Hypothalamus (tissue), 51 donors: ENCODE measurements at places on chromosomes 13 and 19.
A peak's percentile ranks its signal among the peaks of the same experiment; 100 is the strongest.

DNA sequence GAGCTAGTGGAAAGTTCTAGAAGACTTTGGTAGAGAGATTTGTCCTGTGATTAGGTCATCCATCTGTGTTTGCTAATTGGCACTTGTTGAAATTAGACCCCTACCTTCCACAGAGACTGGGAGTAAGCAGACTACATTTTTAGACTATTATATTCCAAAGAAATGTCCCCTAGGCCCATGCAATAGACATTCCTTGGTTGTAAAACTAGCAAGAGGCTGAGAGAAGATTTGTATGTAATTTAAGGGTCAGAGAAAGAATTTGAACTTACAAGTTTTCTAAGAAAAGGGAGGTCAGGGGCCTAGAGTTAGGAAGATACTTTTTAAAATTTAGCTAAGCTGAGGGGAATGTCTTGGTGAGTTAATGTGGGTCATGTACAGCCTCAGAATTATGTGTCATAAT, 470.7 kb upstream of the SLITRK1 start:
- DNase-seq, result no peak

- DNase-seq, result no peak
Observed at GRCh38 chr13:109781384-109782065, 4.9 kb downstream of the IRS2 start.

DNA sequence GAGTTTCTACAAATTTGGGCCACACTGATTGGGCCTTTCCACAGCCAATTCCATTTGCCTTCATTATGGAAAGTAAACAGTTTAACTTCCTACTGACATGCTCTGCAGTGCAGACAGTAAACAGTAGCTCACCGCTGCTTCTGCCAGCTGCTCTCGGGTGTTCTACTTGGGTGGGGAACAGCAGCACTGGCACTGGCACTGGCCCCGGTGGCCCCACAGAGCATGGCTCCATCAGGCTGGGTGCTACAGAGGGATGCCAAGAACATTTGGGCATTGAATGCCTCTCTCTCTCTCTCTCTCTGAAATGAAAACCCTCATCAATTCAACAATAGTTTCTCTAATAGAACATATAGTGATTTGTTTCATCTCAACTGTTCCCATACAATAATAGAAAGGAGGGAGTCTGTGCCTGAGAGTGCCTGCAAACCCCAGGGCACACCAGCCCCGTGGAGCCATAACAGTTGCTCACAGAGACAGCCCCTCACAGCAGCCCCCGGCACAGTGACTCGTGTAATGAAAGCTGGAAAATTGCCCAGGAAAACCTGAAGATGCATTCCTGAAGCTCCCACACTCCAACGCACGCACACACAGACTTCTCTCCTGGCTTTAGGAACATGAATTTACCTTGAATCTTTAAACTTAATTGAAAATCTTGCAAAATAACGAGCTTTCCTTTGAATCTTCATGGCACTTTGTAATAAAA, 38.2 kb upstream of the GJB6 start:
- DNase-seq, result no peak

DNA sequence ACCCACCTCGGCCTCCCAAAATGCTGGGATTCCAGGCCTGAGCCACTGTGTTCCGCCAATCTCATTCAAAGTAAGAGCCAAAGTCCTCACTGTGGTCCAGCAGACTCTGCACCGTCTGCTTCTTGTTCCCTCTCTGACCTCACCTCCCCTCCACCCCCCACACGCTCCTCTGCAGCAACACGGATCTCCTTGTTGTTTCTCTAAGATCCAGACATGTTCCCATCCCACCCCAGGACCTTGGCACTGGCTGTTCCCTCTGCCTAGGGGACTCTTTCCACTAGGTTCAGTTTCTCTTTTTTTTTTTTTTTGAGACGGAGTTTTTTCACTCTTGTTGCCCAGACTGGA, 38.4 kb downstream of the LTBP4 start:
- no peak for DNase-seq

DNA sequence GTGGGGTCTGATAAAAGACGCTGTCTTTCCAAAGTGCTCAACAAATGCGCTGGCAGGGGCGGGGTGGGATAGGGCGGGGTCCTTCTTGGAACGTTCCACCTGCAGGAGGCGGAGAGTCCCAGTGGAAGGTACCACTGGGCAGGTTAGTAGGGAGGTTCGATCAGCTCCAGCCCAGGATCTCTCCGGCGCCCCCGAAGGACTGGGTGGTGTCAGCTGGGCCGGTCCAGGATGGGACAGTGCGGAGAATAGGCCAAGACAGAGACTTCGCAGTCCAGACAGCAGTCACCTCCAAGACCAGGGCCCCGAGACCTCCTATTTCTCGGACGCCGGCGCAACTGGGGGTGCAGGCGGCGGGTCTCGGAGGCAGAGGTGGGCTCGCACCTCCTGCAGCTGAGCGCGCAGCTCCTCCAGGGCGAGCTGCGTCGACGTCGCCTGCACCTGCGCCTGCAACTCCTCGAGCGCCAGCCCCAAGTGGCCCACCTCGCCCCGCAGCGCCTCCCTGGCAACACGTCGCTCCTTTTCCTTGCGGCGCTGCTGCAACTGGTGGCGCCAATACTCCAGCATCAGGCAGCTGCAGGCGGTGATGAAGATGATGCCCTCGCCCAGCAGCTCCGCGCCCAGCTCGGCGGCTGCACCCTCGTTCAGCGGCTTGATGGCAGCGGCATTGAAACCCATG, 21.6 kb downstream of the VASP start:
- DNase-seq, result peak; percentile 51

DNA sequence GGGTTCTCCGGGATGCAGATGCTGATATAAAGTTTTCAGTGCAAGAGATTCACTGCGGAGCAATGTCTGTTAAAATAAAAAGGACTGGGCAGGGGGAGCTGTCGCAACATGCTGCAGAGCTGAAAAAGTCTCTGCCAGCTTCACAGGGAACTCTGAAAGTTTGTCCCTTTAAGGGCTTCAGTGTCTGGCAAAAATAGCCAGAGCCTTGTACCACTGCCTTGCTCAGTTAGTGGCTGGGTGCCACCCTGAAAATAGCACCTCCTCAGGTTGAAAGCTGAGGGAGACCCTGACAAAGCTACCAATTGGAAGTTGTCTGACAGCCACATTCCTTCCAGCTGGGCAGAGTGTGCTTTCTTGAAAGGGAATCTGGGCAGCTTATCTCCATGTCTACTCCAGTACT, 3.0 kb upstream of the NDFIP2 start:
- peak; percentile 9 for DNase-seq

DNA sequence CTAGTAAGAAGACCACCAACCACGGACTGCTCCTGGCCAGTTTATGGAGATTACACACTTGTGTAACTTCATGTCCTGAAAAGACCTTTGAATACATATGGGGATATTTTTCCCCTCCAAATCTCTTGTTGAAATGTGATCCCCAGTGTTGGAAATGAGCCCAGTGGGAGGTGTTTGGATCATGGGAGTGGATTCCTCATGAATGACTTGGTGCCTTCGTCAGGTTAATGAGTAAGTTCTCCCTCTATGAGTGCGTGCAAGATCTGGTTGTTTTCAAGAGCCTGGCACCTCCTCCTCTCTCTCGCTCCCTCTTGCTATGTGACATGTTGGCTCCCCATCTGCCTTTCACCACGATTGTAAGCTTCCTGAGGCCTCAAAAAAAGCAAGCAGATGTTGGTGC, 769.0 kb upstream of the SLITRK1 start:
- no peak for DNase-seq

DNA sequence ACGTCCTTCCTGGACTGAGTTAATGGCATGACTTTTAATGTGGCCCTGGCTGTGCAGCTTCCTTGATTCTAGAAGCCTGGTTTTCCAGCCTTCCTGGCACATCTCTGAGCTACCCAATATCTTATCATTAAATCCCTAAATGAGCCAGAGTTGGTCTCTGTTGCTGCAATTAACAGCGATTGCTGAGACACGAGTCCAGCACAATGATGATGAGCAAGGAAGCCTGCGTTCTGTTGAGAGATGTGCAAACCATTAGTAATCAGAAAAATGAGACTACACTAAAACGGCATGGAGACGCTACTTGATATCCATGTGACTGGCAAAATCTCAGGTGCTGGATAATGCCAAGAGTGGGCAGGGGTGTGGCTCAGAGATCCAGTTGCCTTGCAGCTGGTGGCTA, 26.2 kb downstream of the GPR42 start:
- DNase-seq, result no peak

DNA sequence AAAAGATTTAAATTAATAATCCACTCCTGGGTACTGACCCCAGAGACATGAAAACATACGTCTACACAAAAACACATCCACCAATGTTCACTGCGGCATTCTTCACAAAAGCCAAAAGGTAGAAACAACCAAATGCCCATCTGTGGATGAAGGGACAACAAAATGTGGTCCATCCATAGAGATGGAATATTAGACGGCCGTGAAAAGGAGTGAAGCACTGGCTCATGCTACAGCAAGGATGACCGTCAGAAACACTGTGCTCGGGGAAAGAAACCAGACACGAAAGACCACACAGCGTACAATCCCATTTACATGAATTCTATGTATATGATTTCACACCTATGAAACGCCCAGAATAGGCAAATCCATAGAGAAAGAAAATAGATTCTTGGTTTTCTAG, 6.1 kb downstream of the RDH13 start:
- no peak for DNase-seq

GRCh38 chr19:9793071-9793591, 24.6 kb upstream of the ZNF846 start:
- DNase-seq, result no peak

- no peak for DNase-seq
Observed at GRCh38 chr19:42569193-42569592, 25.5 kb downstream of the CEACAM8 start.

GRCh38 chr19:32971012-32971595, 654 bp downstream of the CEP89 start:
- no peak for DNase-seq

- no peak for DNase-seq
Observed at GRCh38 chr19:54790711-54791110, 12.7 kb upstream of the KIR2DL4 start.

GRCh38 chr19:35514282-35514809, 897 bp upstream of the DMKN start:
- DNase-seq, result no peak

- DNase-seq, result no peak
Observed at GRCh38 chr13:85603735-85604134, 195.5 kb downstream of the SLITRK6 start.

DNA sequence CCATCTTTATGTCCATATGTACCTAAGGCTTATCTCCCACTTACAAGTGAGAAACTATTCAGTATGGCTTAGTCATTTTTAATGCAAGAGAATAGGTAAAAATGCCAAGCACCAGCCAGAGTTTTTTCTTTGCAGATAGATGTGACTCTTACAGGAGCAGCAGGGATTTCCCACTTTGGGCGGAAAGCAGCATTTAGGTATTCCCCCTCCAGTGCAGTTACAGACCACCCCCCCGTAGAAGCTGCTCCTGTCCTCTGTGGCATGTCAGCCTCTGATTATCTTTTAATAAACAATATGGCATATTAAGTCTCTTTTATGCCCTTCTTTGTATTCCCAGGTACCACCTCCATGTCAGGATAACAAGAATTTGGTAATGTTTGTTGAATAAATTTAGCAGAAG, 24.7 kb upstream of the USPL1 start:
- no peak for DNase-seq

DNA sequence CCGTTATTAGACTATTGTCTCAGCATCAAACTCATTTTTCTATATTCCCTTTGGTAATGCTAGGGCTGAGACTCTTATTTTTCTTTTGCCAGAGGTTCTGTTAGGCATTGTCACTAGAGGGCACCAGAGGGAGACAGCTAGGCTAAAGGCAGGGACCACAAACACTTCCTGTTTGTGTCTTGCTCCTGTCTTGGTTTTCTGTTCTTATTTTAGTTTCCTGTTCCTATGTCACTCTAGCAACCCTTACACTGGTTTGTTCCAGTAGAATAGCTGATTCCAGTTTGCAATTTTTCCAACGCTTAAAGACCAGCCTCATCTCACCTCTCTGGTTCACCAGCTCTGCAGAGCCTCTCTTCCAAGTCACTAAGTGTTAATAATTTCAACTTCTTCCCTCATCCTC, 772.0 kb downstream of the DIAPH3 start:
- DNase-seq, result peak; percentile 2

- no peak for DNase-seq
Observed at GRCh38 chr19:51781999-51782398, 13.0 kb upstream of the FPR3 start.

DNA sequence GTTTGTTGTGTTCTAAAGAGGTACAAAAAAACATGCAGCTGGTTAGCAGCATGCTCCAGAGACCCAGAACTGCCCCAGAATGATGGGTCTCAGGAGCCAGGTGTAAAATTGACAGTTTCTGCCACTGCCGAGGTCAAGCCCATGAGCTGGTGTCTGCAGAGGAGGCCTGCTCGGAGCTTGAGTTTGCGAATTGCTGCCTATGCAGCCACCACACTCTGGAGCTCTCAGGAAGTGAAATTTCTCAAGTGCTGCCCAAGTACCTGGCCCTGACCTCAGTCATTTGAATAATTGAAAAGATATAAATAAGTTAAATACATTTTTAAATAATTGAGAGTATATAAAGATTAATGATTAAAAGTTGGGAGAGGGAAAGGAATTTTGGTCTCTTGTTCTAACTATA, 66.4 kb downstream of the ZAR1L start:
- no peak for DNase-seq

DNA sequence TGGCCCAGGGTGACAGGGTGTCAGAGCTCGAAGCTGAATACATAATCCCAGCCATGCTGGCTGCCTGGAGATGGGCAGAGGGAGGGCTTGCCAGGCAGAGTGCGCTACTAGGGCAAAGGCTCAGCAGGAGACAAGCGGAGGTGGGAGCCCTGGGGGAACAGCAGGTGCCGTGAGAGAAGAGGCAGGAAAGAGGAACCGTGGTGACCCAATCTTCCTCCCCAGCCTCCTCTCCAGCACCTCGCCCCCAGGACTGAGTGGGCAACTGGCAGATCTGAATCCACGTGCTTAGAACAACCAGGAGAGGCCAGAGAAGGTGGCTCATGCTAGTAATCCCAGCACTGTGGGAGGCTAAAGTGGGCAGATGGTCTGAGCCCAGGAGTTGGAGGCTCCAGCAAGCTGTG, 11.0 kb upstream of the CCL25 start:
- no peak for DNase-seq

GRCh38 chr13:35791184-35791851, 314.8 kb upstream of the MAB21L1 start:
- no peak for DNase-seq

GRCh38 chr19:48194041-48194843, 23.8 kb downstream of the ZSWIM9 start:
- no peak for DNase-seq

- DNase-seq, result no peak
Observed at GRCh38 chr19:33797802-33798671, 1.4 kb downstream of the KCTD15 start.

GRCh38 chr13:74476365-74476764, 342.2 kb upstream of the KLF12 start:
- DNase-seq, result no peak

- no peak for DNase-seq
Observed at GRCh38 chr13:69619651-69620050, 488.0 kb upstream of the ATXN8OS start.
